ENCODE measurements at places on chromosomes 2 and 18. TPM values are rescaled to one million over a fixed set of nuclear protein-coding genes. Genes with fewer than 3 reads are reported as not detected.

NIF3L1 gene
- total RNA-seq = 10.6 TPM

CHRNG gene
- total RNA-seq = not detected

POU3F3 gene
- total RNA-seq = not detected

AGPS gene
- total RNA-seq = 26.2 TPM

ATOH8 gene
- not detected for total RNA-seq

DNA sequence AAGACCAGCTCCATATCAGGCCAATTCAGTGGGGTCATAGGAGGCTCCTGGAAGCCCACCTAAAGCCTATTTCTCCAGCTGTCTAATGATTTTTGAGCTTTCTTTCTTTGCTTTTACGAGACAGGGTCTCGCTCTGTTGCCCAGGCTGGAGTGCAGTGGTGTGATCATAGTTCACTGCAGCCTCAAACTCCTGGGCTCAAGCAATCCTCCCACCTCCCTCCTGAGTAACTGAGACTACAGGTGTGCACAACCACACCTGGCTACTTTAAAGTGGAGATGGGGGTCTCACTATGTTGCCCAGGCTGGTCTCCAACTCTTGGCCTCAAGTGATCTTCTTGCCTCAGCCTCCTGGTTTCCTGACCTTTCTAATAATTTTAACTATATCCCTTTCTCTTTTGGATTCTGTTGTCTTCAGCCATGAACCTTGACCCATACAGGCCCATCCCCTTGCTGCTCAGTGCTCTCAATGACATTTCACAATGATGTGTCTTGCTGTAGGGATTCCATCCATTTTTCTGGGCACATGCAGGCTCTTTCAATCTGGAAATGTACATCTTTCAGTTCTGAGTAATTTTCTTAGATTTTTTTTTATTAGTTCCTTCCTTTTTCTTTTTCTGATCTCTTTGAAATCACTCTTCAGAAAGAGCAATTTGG is 29.7 kb downstream of the GNLY start:
- peak overlapping the region; percentile 59 for H3K27ac ChIP-seq
- DNase-seq = no peak
- no peak overlapping the region for H3K4me3 ChIP-seq
- H3K36me3 ChIP-seq = peaks cover 3% of the 10 kb centered on the region
- peaks cover 23% of the 10 kb centered on the region for H3K27me3 ChIP-seq

DNA sequence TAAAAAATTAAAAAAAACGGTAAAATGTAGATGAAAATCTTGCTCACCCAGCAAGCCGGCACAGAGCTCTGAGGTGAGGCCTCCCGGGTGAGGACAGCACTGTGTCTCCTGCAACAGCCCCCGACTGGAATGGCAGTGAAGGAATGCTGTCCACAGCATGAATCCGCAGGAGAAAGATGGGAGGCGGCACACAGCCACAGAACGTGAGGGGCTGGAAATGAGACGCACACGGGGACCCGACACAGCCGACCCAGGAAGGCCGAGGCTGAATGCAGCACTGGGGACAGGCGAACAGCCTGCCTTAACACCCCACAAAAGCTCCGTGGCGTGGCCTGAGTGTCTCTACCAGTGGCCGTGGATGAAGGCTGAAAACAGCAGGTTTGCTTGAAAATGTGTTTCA is 34.7 kb downstream of the BOK start:
- H3K4me1 ChIP-seq = no peaks in the 10 kb centered on the region
- no peaks in the 10 kb centered on the region for H3K27me3 ChIP-seq
- no peak for DNase-seq
- no peak overlapping the region for H3K4me3 ChIP-seq

DNA sequence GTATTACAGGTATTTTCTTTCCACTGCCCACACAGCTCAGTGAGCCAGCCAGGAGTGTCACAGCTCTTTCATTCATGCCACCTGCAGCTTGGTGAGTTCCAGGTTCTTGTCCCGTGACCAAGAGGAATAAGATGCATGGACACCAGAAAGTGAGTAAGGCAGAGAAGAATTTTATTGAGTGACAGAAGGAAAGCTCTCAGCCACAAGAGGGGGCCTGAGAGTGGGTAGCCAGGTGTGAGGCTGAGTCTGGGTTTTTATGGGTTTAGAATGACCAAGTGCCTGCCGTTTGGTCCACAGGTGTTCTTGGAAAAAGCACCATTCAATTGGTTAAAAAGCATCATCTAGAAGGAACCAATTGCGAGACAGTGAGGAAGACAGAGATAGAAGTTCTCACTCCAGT is 1097.1 kb upstream of the SLC39A10 start:
- H3K4me1 ChIP-seq = no peaks in the 10 kb centered on the region
- no peak overlapping the region for H3K4me3 ChIP-seq
- H3K36me3 ChIP-seq = no peaks in the 10 kb centered on the region
- DNase-seq = no peak
- H3K27ac ChIP-seq = no peak overlapping the region

GRCh38 chr2:583666-584065 is 93.5 kb downstream of the TMEM18 start:
- H3K36me3 ChIP-seq = no peaks in the 10 kb centered on the region
- no peak for DNase-seq
- H3K4me1 ChIP-seq = peaks cover 14% of the 10 kb centered on the region
- no peak overlapping the region for H3K27ac ChIP-seq

- no peak overlapping the region for H3K4me3 ChIP-seq
- DNase-seq = no peak
- peaks cover 68% of the 10 kb centered on the region for H3K27me3 ChIP-seq
- no peak overlapping the region for H3K27ac ChIP-seq
- peaks cover 2% of the 10 kb centered on the region for H3K4me1 ChIP-seq
- peaks cover 4% of the 10 kb centered on the region for H3K36me3 ChIP-seq
Observed at GRCh38 chr18:24534271-24534670, 73.8 kb downstream of the HRH4 start.

GRCh38 chr2:233380132-233380895 is 26.0 kb downstream of the DGKD start:
- DNase-seq = no peak
- H3K4me1 ChIP-seq = peaks cover 55% of the 10 kb centered on the region
- no peak overlapping the region for H3K4me3 ChIP-seq
- H3K27ac ChIP-seq = peak overlapping the region; percentile 72
- H3K27me3 ChIP-seq = no peaks in the 10 kb centered on the region

- H3K36me3 ChIP-seq = peaks cover 23% of the 10 kb centered on the region
- no peaks in the 10 kb centered on the region for H3K27me3 ChIP-seq
- H3K4me3 ChIP-seq = peak overlapping the region; percentile 93
- DNase-seq = no peak
Observed at GRCh38 chr2:196170213-196170605, 1.2 kb downstream of the STK17B start.

DNA sequence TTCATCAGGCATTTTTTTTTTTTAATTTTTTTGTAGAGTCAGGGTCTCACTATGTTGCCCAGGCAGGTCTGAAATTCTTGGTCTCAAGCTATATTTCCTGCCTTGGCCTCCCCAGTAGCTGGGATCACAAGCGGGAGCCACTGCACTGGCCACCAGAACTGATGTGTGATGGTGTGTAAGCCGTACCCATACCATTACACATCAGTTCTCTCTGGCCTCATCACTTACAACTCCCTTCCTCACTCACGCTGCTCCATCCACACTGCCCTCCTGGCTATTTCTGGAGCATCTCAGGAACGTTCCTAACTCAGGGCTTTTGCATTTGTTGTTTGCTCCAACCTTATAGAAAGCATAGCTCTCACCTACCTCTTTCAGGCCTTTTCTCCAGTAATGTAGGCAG is 834.5 kb upstream of the ID2 start:
- no peak overlapping the region for H3K27ac ChIP-seq
- H3K4me3 ChIP-seq = no peak overlapping the region
- H3K27me3 ChIP-seq = no peaks in the 10 kb centered on the region

Data from T-helper 17 cell (primary cell).